ENCODE measurements at places on chromosomes 11 and 22.

GRCh38 chr11:46391186-46391577 is 394 bp downstream of the CHRM4 start:
- no peak for DNase-seq

- DNase-seq: no peak
These were observed 404.5 kb downstream of the LARGE1 start for GRCh38 chr22:33515795-33516194.

DNA sequence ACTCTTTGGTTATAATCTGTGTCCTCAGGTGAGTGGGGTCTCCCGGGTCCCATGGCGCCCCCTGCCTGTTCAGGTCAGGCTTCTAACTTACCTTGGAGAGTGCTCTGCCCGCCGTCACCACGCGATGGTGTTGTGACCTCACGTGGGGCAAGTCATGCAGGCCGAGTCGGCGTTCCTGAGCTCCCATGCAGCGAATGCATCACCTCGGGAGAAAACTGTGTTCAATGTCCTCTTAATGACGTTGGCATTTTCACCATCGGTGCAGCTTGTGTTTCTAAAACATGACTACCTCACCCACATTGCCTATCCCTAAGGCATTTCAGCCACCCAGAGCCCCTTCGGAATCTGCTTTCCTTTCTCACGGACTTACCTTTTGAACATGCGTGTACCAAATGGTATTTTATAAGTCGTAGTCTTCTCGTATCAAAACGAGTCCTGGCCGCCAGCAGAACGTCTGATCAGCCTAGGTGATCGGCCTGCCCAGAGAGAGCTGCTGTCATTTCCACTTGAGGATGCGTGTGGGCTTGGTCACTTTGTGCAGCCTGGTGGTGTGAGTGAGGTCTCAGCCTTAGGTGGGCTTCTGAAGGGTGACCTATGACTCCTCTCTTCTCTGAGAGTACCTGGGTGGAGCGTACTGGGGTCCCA is 64.8 kb downstream of the TBC1D22A start:
- DNase-seq: no peak

GRCh38 chr22:49107961-49108530 is 719.6 kb downstream of the BRD1 start:
- no peak for DNase-seq

DNA sequence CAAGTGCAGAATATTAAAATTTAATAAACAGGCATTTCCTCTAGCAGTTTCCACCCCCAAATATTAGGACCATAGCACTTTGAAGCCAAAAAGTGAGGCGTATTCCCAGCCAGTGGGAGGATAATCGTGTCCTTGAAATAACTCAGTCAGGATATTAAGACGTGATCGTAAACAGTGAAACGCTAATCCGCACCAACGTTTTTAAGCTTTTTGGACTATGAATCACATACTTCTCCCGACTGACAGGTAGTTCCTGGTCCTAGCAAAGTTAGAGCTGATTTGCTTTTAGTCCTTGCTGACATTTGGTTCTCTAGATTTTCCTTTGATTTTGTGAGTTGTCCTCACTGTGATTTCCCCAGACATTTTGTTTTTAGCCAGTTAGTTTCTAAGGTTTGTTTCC is 197.1 kb upstream of the ARHGAP20 start:
- DNase-seq: no peak

DNA sequence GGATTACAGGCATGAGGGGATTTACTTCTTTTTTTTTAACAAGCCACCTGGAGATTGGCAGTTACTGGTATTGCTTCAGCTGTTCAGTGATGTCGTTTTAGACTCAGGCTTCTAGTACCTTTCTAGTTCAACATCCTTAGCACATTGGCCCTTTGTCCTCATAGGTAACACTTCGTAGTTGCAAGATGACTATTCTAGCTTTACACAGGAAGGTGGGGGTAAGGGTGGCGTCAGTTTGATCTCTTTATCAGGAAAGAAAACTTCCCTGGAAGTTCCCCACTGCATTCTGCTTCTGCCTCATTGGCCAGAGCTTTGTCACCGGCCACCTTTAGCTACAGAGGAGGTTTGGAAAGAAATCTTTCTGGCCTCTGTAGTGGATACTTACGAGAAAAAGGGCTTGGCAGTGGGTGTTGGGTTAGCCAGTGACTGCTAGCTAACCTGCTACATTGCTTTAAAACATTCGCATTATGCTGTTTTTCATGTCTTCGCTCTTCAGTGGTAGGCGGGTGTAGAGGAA is 40.7 kb downstream of the SFI1 start:
- no peak for DNase-seq

- no peak for DNase-seq
These were observed 695.6 kb downstream of the CNTN5 start for GRCh38 chr11:99716302-99716701.

DNA sequence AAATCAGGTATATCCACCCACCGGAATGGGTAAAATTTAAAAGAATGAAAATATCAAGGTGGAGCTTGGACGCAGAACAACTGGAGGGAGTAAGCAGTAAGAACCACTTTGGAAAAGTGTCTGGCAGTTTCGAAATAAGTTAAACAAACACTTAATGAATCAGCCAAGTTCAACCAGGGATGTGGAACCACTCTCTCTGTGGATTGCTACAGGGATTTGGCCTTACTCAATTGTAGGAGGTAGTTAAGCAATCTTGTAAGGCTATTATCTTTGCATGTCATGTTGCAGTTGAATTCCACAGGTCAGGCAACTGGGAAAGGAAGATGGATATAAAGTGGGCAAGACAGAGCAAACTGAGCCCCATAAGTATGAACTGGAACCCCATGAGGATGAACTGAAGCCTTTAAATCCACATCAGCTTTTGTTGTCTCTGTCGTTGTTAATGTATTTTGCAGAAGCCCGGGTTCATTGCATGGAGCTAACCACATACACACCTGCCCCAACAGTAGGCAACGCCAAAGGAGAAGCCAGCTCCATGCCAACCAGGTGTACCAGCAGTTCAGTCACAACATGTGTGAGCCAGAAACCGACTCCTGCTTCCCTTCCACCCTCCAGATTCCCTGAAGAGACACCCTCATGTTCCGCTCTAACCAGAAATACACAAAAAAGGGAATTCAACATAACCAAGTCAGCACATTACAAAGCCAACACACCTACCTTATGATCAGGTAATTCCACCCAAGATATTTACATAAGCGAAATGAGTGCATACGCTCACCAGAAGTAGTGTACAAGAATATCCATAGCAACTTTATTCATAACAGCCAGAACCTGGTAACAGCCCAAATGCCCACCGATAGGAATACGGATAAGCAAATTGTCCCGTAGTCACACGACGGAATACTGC is 8.0 kb upstream of the SLC43A3 start:
- DNase-seq: no peak

- DNase-seq: no peak
These were observed 15.3 kb downstream of the RPL3 start for GRCh38 chr22:39303892-39304671.

DNA sequence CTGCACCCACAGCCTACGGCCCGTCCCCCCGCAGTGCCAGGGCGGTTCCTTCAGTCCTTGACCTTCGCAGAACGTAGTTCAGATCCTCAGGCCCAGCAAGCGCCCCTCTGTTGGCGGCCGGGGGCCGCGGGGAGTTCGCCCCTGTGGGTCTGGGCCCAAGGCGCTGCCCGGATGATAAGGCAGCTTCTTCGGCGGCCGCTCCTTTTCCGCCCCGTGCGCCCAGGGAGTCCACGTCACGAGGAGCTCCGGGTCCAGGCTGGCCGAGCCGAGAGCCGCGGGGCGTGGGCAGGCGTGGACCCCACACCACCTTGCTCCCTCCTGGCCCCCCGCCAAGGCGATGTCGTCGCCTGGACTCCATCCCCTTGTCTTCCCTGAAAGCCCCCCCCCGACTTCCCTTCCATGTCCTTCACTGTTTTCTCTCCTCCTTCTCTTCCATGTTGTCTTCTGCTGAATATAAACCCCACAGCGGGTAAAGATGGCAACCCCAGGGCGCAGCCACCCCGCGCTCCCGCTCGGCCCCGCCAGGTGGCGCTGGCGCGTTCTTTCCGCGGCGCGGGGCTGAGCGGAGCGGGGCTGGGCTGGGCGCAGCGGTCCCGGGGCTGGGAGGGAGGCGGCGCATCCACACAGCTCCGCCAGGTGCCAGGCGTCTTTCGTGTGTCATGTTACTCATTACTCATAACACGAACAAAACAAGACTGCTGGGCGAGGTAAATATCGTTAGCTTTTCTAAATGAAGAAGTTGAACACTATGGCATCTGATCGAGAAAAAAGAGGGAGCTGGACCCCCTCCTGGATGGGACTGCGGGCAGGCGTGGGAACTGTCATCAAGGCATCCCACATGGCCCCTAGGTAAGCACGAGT is 321.0 kb downstream of the NTM start:
- peak; percentile 23 for DNase-seq

- DNase-seq: peak; percentile 25
These were observed 14.1 kb downstream of the WT1 start for GRCh38 chr11:32420937-32421901.

DNA sequence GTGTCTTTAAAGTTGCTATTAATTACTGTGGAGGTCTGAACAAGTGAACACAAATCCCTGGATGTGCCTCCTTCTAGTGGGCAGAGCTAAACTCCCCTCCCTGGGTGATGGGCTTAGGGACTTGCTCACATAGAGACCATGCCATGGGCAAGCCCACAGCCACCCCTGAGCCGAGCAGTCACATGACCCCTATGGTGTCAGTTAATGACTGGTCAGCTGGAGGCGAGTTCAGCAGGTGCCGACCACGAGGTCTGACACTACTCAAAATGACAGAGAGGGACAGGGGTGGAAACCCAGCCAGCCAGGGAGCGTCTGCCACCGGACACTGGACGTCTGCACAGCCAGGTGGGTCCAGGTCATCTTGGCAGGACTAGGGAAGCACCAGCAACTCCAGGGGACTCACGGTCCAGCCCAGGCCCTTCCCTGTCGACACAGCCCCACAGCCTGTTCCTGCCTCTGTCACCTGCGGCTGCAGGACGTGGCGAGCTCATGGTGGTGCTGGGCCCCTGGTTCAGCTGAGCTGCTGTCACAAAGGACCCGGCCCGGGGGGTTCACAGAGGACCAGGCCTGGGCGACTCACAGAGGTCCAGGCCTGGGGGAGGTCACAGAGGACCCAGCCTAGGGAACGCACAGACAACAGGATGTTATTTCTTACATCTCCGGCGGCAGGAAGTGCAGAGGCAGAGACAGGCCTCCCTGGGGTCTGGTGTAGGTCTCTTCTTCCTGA is 135.0 kb downstream of the BRD1 start:
- no peak for DNase-seq

- no peak for DNase-seq
These were observed 14.2 kb downstream of the PEX26 start for GRCh38 chr22:18091916-18092526.

DNA sequence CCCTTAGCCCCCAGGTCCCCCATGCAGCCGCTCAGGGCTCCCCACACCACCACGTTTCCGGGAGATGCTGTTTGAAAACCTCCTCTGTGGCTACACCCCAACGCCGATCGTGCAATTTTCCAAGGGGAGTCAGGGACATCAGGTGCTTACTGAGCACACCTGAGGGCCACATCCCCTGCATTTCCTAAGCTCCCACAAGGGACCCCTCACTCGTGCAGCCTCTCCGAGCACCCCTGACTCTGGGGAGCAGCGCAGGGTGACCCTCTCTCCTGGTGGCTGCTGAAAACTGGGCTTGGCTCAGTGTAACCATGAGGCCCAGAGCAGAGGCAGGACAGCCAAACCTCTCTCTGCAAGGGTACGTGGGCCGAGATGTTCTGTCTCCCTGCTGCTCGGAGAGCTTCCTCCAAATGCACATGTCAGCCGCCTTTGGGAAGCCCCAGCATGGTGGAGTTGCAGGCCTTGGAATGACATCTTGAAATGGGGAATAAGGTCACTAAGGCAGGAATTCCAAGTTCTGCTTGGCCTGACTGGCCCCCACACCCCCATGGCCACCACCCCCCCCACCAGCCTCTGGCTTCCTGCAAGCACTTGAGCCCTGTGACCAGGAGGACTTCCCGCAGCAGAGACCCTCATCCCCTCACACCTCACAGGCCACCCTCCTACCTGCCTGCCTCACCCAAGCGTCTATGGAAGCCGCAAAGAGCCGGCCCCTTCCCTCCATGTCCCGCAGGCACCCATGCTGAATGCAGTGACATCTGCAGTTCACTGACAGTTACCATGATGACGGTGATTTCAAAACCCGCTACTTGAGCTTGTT is 257.4 kb downstream of the BRD1 start:
- no peak for DNase-seq

GRCh38 chr11:76026862-76027261 is 179.4 kb downstream of the WNT11 start:
- DNase-seq: no peak

- no peak for DNase-seq
These were observed 42.6 kb downstream of the AMBRA1 start for GRCh38 chr11:46551261-46551660.

- no peak for DNase-seq
These were observed 463 bp downstream of the TMEM126B start for GRCh38 chr11:85628771-85629341.

DNA sequence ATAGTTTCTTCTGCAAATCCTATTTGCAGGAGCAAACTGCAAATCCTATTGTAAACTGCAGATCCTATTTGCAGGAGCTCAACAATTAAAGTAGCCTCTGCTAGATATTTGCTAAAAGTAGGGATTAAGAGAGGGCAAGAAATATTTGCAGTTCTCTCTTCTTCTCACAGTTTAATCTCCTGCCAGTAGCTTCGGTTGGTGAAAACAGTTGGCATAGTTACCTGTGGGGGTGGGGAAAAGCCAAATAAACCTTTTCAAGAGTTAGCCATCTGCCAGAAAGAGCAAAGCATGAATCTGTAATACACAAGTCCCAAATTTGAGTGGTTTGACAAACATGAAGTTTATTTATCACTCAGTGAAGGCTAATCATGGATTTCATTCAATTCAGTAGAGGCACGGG is 942.5 kb downstream of the JRKL start:
- no peak for DNase-seq

- peak; percentile 74 for DNase-seq
These were observed 76.9 kb upstream of the TTLL12 start for GRCh38 chr22:43263645-43264514.
